GM12891 (cell line): ENCODE measurements at places on chromosomes 6 and 20.

DNA sequence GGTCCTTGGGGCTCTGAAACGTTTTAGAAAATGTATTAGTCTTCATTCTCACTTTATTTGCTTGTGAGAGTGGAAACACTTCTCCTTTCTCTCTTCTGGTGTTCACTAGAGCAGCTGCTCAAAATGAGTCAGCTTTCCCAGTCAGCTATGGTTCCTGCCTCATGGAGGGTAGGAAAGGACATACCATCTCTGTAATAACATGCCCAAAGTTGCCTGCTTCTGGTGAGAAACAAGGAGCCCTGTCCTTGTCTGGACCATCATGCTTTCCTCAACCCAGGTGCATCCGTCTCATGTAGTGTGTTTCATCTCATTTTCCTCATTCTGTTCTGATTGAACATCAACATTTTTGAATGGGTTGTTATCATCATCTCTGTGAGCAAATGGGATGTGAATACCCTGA lies 17.1 kb upstream of the TINAG start:
- DNase-seq = no peak

DNA sequence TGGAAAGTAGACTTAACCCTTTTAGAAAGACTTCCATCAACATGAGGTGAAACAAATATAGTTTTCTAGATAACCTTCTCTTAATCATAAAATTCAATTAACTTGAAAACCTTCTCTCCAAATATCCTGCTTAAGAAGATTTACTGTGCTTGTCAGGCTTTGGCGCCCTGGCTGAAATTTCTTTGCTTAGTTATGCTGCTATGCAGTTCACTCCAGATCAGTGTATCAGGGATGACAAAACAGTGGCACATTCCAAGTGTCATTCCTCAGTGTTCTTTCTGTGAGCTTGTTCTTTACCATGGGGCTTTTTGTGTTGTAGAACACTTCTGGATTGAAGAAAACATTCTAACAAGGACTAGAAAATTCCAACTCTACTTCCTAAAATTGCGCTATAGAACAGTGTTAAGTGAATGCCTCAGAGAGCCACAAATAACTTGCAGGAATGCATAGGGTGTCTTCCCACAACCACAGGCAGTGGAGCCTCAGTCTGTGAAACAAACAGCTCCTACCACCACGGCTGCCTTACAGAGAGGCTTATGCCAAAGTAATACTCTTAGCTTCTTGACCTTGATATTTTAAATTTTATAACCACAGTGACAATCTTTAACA lies 443.6 kb downstream of the CDC5L start:
- DNase-seq = no peak

DNA sequence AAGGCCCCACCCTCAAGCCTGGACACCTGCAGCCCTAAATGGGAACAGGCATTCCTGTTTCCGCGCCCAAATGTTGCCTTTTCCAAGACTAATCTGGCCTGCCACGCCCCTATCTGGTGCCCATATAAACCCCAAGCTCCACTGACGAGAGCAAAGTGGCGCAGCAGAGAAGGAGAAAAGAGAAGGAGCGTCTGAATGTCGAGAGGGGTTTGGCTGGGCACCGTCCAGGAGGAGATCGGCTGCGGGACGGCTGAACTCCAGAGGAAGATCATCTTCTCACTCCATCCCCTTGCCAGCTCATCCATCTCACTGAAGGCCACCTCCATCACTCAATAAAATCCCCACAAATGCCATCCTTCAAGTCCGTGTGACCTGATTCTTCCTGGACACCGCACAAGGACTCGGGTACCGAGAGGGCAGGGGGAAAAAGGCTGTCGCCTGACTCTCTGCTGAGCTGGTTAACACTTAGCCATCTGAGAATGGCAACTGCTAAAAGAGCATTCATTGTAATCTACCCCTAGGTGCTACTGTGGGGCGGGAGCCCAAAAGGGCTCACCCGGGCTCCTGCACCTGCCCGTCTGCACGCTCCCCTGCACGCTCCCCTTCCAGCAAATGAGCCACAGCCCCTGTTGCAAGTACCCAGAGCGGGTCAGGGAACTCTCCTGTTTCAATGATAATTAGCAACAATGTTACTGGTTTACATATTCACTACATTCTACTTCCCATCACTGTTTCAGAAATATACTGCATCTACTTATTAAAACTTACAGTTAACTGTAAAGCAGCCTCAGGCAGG lies 23.5 kb downstream of the TAF4 start:
- DNase-seq = no peak

DNA sequence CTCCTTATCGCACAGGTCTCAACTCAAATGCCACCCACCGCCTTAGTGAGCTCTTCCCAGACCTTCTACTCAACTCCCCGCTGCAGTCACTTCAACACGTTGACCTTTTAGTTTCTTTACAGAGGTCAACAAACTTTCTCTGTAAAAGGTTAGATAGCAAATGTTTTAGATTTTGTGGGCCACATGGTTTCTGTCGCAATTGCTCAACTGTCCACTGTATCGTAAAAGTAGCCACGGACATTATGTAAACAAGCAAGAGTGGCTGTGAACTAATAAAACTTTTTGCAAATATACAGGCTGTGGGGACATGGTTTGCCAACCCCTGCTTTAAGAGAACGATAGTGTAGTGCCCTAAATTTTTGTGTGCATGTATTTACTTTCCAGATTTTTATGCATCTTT lies 247.6 kb upstream of the TSHZ2 start:
- DNase-seq = no peak

- DNase-seq = no peak
Measured at GRCh38 chr20:44123874-44124535, 63.0 kb downstream of the JPH2 start.

- no peak for DNase-seq
Measured at GRCh38 chr6:138844192-138844591, 48.3 kb downstream of the ECT2L start.

- DNase-seq = no peak
Measured at GRCh38 chr6:24064106-24064505, 61.9 kb upstream of the NRSN1 start.

DNA sequence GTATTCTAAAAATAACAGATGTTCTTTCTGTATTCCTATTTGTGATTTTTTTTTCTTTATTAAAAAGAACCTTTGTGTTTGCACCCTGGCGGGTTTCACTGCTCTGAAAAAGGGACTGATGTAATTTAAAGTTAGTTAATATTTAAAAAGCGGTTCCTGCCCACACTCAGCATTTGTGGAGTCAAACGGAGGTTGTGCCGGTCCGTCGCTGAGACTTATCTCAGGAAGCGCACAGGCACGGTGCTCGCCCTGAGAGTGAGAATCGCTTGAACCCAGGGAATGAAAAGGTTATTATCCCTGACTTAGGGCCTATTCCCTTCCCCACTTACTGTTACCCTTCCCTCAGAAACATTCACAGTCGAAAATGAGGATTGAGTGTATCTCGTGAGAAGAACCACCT lies 366.7 kb downstream of the THBS2 start:
- no peak for DNase-seq

DNA sequence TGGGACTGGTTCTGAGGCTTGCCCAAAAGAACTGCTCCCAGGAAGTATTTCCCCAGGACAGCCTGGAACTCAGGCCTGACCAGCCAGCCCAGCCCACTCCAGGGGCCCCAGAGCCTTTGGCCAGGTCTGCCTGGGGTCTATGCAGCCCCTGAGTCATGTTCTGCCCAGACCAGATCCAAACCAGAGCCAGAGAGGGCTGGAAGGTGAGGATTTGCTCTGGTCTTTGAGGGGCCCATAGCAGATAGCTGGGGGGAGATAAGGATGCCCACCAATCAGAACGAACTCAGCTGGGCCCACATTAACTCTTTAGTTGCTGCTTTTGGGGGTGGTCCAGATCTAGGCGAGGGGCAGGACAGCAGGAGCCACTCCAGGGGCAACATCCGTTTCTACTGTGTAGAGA lies 16.8 kb downstream of the C6orf132 start:
- no peak for DNase-seq

GRCh38 chr6:4668271-4669179 lies 107.7 kb upstream of the CDYL start:
- DNase-seq = no peak

DNA sequence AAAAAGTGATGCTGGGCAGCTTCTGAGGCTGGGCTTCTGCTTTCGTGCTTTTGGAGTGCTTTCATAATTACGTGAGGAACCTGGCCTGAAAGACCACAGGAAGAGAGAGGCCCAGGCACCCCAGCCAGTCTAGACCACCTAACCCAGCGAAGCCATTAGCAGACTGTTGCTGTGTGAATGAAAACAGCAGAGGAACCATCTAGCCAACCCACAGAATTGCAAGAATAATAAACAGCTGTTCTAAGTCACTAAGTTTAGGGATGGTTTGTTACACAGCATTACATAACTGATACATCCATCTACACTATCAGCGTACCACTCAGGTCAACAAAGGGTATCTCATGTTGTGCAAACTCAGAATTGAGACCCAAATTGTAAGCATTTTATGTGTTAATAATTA lies 34.5 kb downstream of the FGD2 start:
- DNase-seq = no peak
